Peyer's patch (tissue), 4 donors: ENCODE measurements at places on chromosomes 3 and 15. TPM values are rescaled to one million over a fixed set of nuclear protein-coding genes. Genes with fewer than 3 reads are reported as not detected.

ATP13A5 gene
- not detected for total RNA-seq

MKRN3 gene
- not detected for total RNA-seq

GRCh38 chr3:45145223-45145622, 955 bp downstream of the CDCP1 start:
- H3K36me3 ChIP-seq = no peaks in the 10 kb centered on the region
- H3K27me3 ChIP-seq = no peaks in the 10 kb centered on the region
- H3K27ac ChIP-seq = peak overlapping the region; percentile 83
- peak overlapping the region; percentile 93 for H3K4me3 ChIP-seq
- H3K4me1 ChIP-seq = peaks cover 7% of the 10 kb centered on the region

DNA sequence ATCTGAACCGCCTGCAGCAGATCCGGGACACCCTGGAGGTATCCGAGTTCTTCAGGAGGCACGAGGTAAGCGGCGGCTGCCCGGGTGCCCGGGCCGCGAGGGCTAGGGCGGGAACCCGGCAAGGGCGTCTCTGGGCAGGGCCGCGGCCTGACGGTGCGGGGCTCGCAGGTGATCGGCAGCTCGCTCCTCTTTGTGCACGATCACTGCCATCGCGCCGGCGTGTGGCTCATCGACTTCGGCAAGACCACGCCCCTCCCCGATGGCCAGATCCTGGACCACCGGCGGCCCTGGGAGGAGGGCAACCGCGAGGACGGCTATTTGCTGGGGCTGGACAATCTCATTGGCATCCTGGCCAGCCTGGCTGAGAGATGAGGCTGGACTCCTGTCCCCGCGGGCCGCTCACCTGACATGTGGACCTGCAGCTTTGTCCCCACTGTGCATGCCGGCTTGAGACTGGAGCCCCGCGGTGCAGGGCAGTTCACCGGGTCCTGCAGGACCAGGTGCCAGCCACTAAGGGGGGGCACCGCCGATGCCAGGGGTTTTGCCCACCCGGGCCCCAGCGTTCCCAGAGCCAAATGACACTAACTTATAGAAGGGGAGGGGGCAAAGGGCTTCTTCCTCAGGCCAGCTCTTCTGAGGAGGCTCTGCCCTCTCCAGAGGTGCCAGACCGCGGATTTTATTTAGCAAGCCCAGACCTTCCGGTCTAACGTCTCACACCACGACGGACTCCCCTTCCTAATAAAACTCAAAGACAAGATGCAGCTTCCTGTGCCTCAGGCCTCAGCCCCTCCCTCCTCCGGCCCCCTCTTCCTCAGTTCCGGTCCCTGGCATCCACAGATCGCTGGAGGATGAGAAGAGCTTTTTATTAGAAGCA, 9.4 kb downstream of the ITPKA start:
- H3K36me3 ChIP-seq = no peaks in the 10 kb centered on the region
- no peak for DNase-seq
- H3K27me3 ChIP-seq = no peaks in the 10 kb centered on the region
- H3K4me3 ChIP-seq = no peak overlapping the region

DNA sequence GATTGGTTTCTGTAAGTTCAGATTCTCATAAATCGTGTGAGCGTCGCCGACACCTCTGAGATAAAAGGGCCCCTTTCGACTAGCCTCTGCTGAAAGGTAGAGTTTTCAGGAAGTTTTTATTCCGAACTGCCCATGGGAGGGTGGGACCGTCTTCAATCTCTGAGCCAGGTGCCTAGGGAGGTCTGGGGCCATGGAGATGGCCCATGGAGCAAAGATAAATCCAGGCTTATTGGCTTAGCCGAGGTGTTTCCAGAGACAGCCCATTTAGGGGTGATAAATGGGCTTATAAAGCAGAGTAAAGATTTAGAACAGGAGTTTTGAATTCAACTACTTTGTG, 442 bp downstream of the QTRT2 start:
- no peaks in the 10 kb centered on the region for H3K27me3 ChIP-seq
- H3K4me3 ChIP-seq = peak overlapping the region; percentile 59
- H3K27ac ChIP-seq = peak overlapping the region; percentile 81
- H3K4me1 ChIP-seq = no peaks in the 10 kb centered on the region
- no peaks in the 10 kb centered on the region for H3K36me3 ChIP-seq
- DNase-seq = no peak
